ENCODE measurements at places on chromosomes 3 and 15. TPM values are rescaled to one million over a fixed set of nuclear protein-coding genes. Genes with fewer than 3 reads are reported as not detected.

The KY gene
- 1.6 TPM for total RNA-seq

The IL12A gene
- total RNA-seq = 0.14 TPM

The SKOR1 gene
- 0.43 TPM for total RNA-seq

The GATA2 gene
- 22.8 TPM for total RNA-seq

The SLC25A36 gene
- total RNA-seq = 49.2 TPM

The SH3GL3 gene
- total RNA-seq = not detected

The AEN gene
- total RNA-seq = 34.4 TPM

The ABTB1 gene
- total RNA-seq = 57.7 TPM

The STXBP5L gene
- total RNA-seq = 0.35 TPM

The DNAH1 gene
- total RNA-seq = 13.8 TPM

The GOLGA8H gene
- total RNA-seq = 0.46 TPM

The CRYGS gene
- 2.7 TPM for total RNA-seq

The ARGFX gene
- total RNA-seq = not detected

The CALML4 gene
- total RNA-seq = 49.2 TPM

The CD86 gene
- 10.5 TPM for total RNA-seq

The GOLGA8K gene
- total RNA-seq = 0.66 TPM

The SERPINI2 gene
- total RNA-seq = 0.23 TPM

The ACOX2 gene
- 19.5 TPM for total RNA-seq

The LMOD3 gene
- total RNA-seq = 0.63 TPM

The BFSP2 gene
- total RNA-seq = not detected

The SQOR gene
- 29.4 TPM for total RNA-seq

The PARP15 gene
- total RNA-seq = 2.3 TPM

The GCSAM gene
- total RNA-seq = 0.37 TPM

The ZDHHC19 gene
- 1.2 TPM for total RNA-seq
